Metanephros (tissue), 2 donors: ENCODE measurements at places on chromosomes 16 and 17. TPM values are rescaled to one million over a fixed set of nuclear protein-coding genes. Genes with fewer than 3 reads are reported as not detected.

Gene ENPP7
- total RNA-seq = 4.4 TPM

Gene MGAT5B
- 1.5 TPM for total RNA-seq

Gene GRB7
- 35.7 TPM for total RNA-seq

Gene ABCC11
- 0.23 TPM for total RNA-seq

Gene ITGA2B
- total RNA-seq = 9.3 TPM

Gene SHBG
- 2.6 TPM for total RNA-seq

Gene C17orf113
- total RNA-seq = 6.7 TPM

Gene NLGN2
- 21.3 TPM for total RNA-seq

Gene CCL23
- total RNA-seq = 0.35 TPM

Gene TLCD2
- 3.9 TPM for total RNA-seq

Gene IRX5
- total RNA-seq = 11.7 TPM

Gene ODF4
- total RNA-seq = not detected

Gene PDILT
- not detected for total RNA-seq

Gene SLC47A1
- total RNA-seq = 20.4 TPM

Gene ZACN
- not detected for total RNA-seq

Gene CD300LB
- 0.82 TPM for total RNA-seq

Gene CPHXL2
- not detected for total RNA-seq

Gene RNF222
- not detected for total RNA-seq

Gene METRNL
- total RNA-seq = 111 TPM

Gene CACNG5
- total RNA-seq = 2.5 TPM

Gene PPM1E
- 2.2 TPM for total RNA-seq

Gene TPSG1
- total RNA-seq = not detected

Gene RHBDL3
- total RNA-seq = 1.3 TPM

Gene TBC1D28
- not detected for total RNA-seq

Gene ATP6V0A1
- total RNA-seq = 61.6 TPM

Gene CCDC144A
- total RNA-seq = 0.29 TPM

Gene LGALS9
- 12.8 TPM for total RNA-seq

Gene RANBP10
- 18.7 TPM for total RNA-seq

Gene ZMYND15
- total RNA-seq = 0.99 TPM

Gene PDIA2
- total RNA-seq = 0.47 TPM

Gene FOXJ1
- 21.6 TPM for total RNA-seq

Gene CHAD
- total RNA-seq = 0.12 TPM

Gene CDH5
- 67.2 TPM for total RNA-seq

Gene TBC1D3
- not detected for total RNA-seq

Gene KRTAP4-3
- total RNA-seq = not detected

Gene MYH10
- total RNA-seq = 293 TPM

Gene ADORA2B
- total RNA-seq = 1.8 TPM

Gene TOP2A
- 46.1 TPM for total RNA-seq

Gene KARS1
- 85.7 TPM for total RNA-seq

Gene CES3
- 3.1 TPM for total RNA-seq

Gene PPL
- 22.7 TPM for total RNA-seq

Gene TVP23A
- 6.2 TPM for total RNA-seq

Gene GPR142
- total RNA-seq = 0.29 TPM

Gene TMEM235
- not detected for total RNA-seq

Gene UNC45B
- total RNA-seq = 32.2 TPM

Gene OR4D1
- total RNA-seq = not detected

Gene RASD1
- 10.7 TPM for total RNA-seq

Gene TBX4
- 0.58 TPM for total RNA-seq

Gene PDE6G
- total RNA-seq = 4.4 TPM

Gene CFAP97D1
- not detected for total RNA-seq

Gene KIF18B
- total RNA-seq = 5.4 TPM

Gene KCNJ12
- total RNA-seq = 11.3 TPM

Gene RUNDC3A
- 6.0 TPM for total RNA-seq

Gene SLC25A19
- total RNA-seq = 8.6 TPM

Gene LRRC46
- total RNA-seq = 0.35 TPM
